GM04503 (cell line): ENCODE measurements at places on chromosomes 16 and 17.

- peak; percentile 94 for DNase-seq
These were observed 364.1 kb downstream of the FOXL1 start for GRCh38 chr16:86942151-86943051.

GRCh38 chr17:18224387-18225120 is 881 bp upstream of the LLGL1 start:
- DNase-seq, result no peak

DNA sequence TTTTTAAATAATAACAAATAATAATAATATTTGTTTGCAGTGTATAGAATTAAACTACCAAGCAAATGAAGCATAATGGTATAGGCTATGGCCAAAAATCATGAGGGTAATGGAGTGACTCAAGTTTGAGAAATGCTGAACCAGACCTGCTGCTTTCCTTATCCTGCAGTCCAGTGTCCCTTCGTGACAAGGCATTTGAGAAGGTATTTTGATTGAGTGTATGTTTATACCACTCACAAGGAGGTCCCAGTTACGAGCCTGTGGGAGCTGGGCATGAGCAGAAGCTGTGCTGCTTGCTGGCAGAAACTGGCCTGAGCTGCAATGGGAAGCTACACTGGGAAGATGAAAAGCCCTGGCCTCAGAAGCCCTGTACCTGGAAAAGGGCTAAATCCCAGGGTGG is 50.3 kb downstream of the GNAO1 start:
- DNase-seq, result peak; percentile 8

- DNase-seq, result no peak
These were observed 20.8 kb downstream of the TMEM92 start for GRCh38 chr17:50295021-50295420.

DNA sequence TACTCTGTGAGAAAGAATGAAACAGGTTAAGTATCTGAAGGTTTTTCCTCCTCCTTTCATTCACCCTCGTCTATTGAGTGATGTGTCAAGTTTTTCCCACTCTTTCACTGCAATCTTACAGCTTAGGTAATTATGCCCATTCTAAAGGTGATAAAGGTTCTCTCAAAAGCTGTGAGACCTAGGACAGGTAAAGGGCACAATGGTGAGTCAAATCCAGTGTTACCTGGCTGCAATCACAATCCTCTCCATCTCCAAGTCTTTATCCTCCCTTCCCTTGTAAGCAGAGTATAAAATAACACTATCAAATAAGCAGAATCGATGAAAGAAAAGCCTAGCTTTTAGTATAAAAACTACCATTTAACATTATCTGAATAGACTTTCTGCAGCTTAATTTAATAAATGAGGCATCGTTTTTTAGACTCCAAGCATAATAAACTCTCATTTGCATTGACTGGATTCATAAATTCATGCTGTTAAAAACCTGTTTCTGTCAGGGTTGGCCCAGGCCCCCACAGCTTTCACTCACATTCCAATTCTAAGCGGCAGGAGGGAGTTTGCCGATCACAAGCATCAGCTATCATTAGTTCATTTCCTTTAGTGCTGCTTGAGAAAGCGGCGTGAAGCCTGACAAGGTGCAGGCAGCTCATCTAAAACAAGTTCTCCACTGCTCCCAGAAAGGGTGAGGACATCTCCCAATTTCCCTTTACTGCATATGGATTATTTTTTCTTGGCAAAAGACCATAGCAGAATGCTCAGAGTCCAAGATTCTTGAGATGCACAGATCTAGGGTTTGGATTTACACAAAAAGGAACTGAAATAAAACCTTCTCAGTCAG is 67.8 kb downstream of the CDH8 start:
- no peak for DNase-seq

GRCh38 chr16:10932959-10933710 is 9.1 kb downstream of the DEXI start:
- no peak for DNase-seq

- DNase-seq, result no peak
These were observed 37.4 kb downstream of the DHX38 start for GRCh38 chr16:72131036-72131435.

GRCh38 chr17:38727736-38728135 is 2.4 kb upstream of the CISD3 start:
- no peak for DNase-seq

GRCh38 chr16:23435500-23435899 is 17.5 kb downstream of the COG7 start:
- DNase-seq, result no peak

DNA sequence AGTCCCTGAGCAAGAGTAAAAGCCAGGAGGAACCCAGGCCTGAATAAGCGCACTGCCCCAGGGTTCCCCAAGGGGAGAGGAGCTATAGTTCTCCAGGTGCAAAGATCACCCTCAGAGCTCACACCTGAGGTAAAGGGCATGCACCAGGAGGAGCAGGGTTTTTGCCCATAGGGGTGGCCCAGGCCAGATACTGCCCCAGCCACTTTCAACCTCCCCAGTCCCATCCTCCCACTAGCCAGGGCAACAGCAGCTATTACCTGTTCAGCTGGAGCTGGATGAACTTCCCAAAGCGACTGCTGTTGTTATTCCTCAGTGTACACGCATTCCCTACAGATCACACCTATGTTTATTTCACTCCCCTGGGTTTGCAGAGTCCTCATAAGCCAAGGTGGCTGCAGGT is 19.8 kb downstream of the MYO19 start:
- DNase-seq, result no peak

DNA sequence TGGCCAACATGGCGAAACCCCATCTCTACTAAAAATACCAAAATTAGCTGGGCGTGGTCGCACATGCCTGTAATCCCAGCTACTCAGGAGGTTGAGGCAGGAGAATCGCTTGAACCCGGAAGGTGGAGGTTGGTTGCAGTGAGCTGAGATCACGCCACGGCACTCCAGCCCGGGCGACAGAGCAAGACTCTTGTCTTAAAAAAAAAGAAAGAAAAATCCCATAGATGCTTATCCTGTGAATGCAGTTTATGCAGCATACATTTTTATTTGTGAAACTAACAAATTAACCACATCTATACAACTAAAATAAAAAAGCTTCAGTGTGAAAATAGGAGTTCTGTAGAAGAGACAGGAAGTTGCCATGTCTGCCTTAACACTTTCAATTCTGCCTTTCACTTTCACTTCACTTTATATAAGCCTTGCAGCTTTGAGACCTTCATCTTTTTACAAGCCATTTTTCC is 7.1 kb downstream of the IGSF6 start:
- DNase-seq, result no peak

DNA sequence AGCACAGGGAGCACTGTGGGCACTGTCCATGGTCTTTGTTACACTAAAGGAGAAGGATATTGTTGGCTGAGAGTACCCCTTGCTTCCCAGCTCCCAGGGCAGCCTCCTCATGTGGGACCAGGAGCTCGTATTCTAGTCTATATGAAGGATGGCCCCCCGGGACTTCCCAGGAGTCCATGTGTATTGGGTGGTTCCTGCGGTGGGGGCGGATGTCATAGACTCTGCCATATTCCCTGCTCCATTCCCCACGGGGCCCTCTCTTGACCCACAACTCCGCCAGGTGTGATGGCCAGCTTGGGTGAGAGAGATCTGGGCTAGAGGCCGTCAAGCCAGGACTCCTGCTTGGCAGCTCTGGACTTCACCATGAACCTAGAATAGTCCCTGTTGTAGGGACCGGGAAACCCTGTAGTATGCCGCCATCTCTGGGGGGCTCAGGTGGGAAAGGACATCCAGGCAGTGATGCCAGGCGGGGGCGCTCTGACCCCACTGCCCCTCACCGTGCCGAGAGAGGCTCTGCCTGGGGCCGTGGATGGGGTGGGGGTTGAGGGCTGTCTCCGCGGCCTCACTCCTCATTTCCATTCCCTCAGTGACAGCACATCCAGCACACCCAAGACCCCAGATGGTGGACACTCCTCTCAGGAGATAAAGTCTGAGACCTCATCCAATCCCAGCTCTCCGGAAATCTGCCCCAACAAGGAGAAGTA is 37.8 kb downstream of the OR1D5 start:
- DNase-seq, result no peak

DNA sequence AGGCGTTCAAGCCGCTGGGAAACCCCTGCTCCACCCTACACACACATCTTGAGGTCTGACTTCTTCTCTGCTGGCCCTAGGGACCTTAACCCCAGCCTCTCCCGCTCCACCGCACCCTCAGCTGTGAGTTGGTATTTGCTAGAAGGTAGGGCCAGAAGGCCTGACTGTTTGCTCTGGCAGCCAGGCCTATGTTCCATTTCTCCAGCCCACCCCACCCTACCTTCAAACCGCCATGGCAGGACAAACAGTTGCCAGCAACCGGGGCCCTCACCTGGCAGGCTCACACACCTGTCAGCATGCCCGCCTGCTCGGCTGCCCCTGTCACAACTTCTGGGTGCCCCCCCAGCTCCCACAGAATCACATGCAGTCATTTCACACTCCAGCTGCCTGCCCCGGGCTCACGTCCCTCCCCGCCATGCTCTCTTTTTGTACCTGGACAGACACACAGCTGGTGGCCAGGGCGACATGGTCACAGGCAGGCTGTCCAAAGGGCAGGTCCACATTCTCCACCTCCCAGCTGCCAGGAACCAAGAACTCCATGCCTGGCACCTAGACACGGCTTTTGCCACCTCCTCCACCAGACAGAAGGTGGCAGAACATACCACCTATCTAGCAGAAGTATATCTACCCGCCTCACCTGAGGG is 2.6 kb upstream of the ATP2A3 start:
- DNase-seq, result no peak

GRCh38 chr16:52548261-52549010 is 1.5 kb upstream of the TOX3 start:
- no peak for DNase-seq

DNA sequence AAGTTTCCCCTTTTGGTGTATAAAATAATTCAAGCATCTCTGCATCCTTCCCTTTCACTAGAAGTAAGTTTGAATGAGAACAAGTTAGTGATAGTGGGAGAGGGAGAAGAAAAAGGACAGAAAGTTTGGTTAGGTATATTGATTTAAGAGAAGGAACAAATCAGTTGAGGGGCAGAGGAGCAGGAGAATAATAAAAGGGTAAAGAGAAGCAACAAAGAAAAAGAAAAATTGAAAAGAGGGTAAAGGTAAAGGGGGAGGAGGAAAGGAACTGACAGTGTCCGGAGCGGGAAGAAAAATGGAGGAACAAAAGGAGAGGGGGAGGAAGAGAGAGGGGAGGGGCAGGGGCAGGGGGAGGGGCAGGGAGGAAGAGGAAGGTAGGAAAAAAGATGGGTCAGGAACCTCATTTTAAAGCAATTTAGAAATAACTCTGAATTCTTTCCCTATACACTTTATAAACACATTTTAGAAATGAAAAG is 6.3 kb upstream of the IGF2BP1 start:
- no peak for DNase-seq

- DNase-seq, result no peak
These were observed 89.5 kb upstream of the SOX9 start for GRCh38 chr17:72031219-72031884.

DNA sequence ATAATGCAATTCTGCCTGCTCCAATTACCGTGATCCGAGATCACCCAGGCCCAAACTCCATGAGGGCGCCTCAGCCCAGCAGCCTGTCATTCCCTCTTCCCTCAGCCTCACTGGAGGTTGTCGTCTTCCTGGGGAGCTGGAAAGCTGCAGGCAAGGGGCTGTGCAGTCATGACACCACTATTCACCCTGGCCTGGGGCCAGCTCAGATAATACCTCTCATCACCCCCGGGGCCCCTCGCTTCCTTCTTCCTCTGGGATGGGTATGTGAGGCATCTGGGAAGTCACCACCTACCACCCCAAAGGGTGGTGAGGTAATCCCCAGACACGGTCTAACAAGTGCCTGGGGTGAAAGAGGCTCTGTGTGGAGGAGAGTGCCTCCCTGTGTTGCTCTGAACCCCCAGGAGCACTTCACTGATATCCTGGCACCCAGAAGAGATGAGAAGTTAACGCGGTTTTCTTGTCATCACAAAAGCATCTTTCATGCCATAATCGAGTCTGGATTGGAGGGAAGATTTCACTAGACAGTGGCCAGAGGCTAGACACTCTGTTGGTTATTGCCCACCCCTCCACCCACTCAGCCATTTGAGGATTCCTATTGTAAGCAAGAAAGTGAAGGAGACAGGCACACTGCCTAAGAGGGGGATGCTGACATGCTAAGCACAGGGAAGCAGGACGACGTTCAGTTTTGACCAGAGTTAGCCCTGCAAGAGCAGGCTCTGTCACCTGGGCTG is 18.4 kb downstream of the CFAP20 start:
- no peak for DNase-seq

GRCh38 chr17:83126275-83126811 is 46.9 kb downstream of the METRNL start:
- DNase-seq, result no peak

DNA sequence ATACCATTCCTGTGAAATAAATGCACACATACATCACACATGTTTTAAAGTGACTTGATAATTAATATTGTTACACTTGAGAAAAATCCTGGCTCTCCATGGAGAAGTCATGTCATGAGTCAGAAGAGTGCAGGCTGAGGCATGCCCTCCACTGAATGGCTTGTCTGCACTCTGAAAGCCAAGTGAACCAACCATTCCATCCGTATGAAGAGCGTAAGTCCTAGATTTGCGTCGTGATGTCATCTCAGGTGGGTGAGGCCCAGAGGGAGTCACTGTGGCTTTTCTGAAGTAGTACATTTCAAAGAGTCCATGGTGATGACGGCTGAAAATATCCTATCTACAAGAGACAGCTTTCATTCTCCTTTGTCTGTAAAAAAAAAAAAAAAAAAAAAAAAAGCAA is 83.5 kb upstream of the IRX5 start:
- DNase-seq, result peak; percentile 0

GRCh38 chr17:76384987-76385891 is 830 bp downstream of the SPHK1 start:
- DNase-seq, result no peak

DNA sequence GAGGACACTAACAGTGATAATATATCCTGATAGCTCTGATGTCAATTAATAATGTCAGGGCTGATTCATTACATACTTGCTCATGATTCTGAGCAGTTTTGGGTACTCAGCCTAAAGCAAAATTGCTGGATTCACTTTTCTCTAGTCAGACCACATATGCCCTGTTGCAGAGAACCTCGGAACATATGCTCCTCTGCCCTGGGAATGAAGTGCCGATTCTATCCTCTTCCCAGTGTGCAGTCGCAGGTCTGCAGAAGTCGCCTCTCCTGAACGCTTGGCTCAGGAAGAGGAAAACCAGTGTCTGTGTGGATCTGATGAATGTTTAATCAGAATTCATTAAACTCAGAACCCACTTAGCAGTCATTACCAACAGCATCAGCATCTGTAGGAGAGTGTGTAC is 34.5 kb downstream of the ABCC12 start:
- no peak for DNase-seq
